ENCODE measurements at places on chromosomes 6 and 20. TPM values are rescaled to one million over a fixed set of nuclear protein-coding genes. Genes with fewer than 3 reads are reported as not detected.

Gene TBC1D32
- 21.0 TPM for total RNA-seq

Gene KCNK15
- total RNA-seq, result 4.1 TPM

Gene SLC13A3
- 4.1 TPM for total RNA-seq

Gene ADGRF5
- total RNA-seq, result 0.26 TPM

Gene CD40
- total RNA-seq, result 2.3 TPM

Gene SH3BGRL2
- 3.3 TPM for total RNA-seq
